ENCODE measurements at places on chromosomes 7 and 10.

DNA sequence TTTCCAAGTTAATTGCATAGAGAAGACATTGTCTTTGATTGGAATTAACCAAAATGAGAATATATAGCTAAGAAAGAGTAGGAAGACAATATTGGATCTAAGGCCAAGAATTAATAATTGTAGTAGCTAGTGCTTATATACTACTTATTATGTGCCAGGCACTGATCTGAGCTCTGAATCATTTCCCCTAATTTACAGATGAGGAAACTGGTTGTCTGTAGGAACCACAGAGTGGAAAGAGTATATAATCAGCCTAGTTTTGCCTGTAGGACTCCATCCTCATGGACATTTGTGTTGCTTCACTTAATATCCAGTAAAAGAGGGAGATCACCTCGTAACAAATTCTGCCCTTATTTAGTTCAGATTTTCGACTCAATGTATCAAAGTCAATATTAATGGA is 127.9 kb downstream of the ARID5B start:
- H3K4me1 ChIP-seq, result no peaks in the 10 kb centered on the region
- H3K27me3 ChIP-seq, result no peaks in the 10 kb centered on the region
- H3K36me3 ChIP-seq, result no peaks in the 10 kb centered on the region
- no peak for DNase-seq
- H3K4me3 ChIP-seq, result no peak overlapping the region
- H3K27ac ChIP-seq, result no peak overlapping the region

DNA sequence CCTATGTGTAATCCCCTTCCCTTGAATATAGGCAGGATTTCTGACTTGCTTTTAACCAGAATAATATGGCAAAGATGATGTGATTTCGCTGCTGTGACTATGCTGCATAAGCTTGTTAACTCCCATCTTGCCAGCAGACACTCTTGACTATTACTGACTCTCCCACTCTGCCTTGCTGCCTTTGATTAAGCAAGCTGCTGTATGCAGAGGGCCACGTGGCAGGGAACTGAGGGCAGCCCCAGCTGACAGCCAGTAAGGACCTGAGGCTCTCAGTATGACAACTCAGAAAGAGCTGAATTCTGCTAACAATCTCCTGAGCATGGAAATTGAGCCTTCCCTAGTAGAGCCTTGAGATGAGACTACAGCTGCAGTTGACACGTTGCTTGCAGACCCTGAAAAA is 279.4 kb upstream of the CACNA2D1 start:
- DNase-seq, result no peak
- H3K27ac ChIP-seq, result no peak overlapping the region
- no peak overlapping the region for H3K4me3 ChIP-seq
- H3K27me3 ChIP-seq, result no peaks in the 10 kb centered on the region
- H3K4me1 ChIP-seq, result no peaks in the 10 kb centered on the region

- DNase-seq, result no peak
- H3K4me1 ChIP-seq, result peaks cover 12% of the 10 kb centered on the region
- no peaks in the 10 kb centered on the region for H3K27me3 ChIP-seq
Measured at GRCh38 chr10:117221156-117221711, 19.7 kb upstream of the SLC18A2 start.

GRCh38 chr7:107687656-107688055 is 27.0 kb downstream of the SLC26A4 start:
- H3K27me3 ChIP-seq, result no peaks in the 10 kb centered on the region
- DNase-seq, result no peak
- no peaks in the 10 kb centered on the region for H3K36me3 ChIP-seq
- H3K4me1 ChIP-seq, result no peaks in the 10 kb centered on the region
- H3K27ac ChIP-seq, result no peak overlapping the region

DNA sequence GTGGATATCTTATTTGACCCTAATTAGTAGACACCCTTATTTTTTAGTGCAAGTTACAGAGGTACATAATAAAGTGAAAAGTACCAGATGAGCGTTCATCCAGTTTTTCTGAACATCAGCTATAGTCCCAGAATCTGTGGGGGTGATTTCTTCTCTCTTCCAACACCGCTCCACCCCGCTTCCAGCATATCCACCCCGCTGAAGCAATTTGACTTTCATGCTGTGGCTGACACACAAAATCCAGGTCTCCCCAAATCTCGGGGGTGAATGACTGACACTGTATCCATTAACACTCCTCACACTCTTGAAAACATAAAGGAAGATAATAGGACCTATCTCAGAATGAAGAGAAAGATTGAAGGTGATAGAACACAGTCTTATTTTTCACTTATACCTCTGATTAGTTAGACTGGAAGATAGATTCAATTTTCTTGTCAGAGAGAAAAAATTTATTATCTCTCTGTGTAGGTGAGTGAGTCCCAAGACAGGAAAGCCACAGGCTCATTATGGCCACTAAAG is 143.4 kb downstream of the ANLN start:
- no peak for DNase-seq
- H3K36me3 ChIP-seq, result no peaks in the 10 kb centered on the region
- no peaks in the 10 kb centered on the region for H3K27me3 ChIP-seq
- no peaks in the 10 kb centered on the region for H3K4me1 ChIP-seq

DNA sequence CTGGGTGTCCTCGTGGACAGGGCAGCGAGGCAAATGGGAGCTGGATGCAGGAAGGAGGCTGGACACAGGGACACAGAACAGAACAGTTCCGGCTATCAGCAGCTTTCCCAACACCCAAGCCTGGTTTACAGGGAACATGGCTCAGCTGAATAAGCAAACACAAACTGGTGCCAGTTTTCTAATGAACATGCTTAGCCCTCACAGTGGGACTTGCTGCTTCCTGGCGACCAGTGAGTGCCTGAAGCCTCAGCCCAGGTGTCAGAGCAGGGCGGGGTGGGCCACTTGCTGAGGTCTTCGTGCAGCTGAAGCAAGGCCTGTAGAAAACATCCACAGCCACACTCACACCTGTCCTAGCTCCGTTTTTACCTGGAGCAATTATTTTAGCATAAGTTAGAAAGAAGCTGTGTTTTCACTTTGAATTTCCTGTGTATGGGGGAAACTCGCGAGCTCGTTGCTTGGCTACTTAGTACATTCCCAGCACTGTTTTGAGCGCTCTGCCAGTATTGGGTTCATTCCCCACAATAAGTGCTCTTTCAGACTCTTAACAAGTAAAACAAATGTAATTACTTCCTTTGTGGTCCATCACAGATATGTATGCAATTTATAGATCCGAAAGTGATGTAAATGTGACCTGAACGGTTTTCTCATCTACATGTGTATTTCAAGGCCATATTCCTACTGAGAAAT is 261.2 kb upstream of the SHH start:
- H3K4me1 ChIP-seq, result no peaks in the 10 kb centered on the region
- H3K36me3 ChIP-seq, result no peaks in the 10 kb centered on the region
- DNase-seq, result no peak
- H3K4me3 ChIP-seq, result no peak overlapping the region
- no peak overlapping the region for H3K27ac ChIP-seq

GRCh38 chr7:104901240-104901619 is 112.8 kb upstream of the KMT2E start:
- no peak overlapping the region for H3K27ac ChIP-seq
- no peaks in the 10 kb centered on the region for H3K27me3 ChIP-seq
- no peak for DNase-seq

GRCh38 chr7:27737616-27738015 is 2.3 kb upstream of the TAX1BP1 start:
- no peak overlapping the region for H3K4me3 ChIP-seq
- H3K36me3 ChIP-seq, result no peaks in the 10 kb centered on the region
- DNase-seq, result no peak
- H3K27me3 ChIP-seq, result no peaks in the 10 kb centered on the region

- H3K36me3 ChIP-seq, result no peaks in the 10 kb centered on the region
- no peak overlapping the region for H3K4me3 ChIP-seq
- no peaks in the 10 kb centered on the region for H3K27me3 ChIP-seq
- no peaks in the 10 kb centered on the region for H3K4me1 ChIP-seq
- H3K27ac ChIP-seq, result no peak overlapping the region
Measured at GRCh38 chr7:31047313-31048146, 4.6 kb upstream of the ADCYAP1R1 start.

- no peaks in the 10 kb centered on the region for H3K27me3 ChIP-seq
- H3K36me3 ChIP-seq, result no peaks in the 10 kb centered on the region
- H3K4me1 ChIP-seq, result no peaks in the 10 kb centered on the region
- no peak overlapping the region for H3K4me3 ChIP-seq
Measured at GRCh38 chr10:63977329-63977923, 456.2 kb downstream of the REEP3 start.

DNA sequence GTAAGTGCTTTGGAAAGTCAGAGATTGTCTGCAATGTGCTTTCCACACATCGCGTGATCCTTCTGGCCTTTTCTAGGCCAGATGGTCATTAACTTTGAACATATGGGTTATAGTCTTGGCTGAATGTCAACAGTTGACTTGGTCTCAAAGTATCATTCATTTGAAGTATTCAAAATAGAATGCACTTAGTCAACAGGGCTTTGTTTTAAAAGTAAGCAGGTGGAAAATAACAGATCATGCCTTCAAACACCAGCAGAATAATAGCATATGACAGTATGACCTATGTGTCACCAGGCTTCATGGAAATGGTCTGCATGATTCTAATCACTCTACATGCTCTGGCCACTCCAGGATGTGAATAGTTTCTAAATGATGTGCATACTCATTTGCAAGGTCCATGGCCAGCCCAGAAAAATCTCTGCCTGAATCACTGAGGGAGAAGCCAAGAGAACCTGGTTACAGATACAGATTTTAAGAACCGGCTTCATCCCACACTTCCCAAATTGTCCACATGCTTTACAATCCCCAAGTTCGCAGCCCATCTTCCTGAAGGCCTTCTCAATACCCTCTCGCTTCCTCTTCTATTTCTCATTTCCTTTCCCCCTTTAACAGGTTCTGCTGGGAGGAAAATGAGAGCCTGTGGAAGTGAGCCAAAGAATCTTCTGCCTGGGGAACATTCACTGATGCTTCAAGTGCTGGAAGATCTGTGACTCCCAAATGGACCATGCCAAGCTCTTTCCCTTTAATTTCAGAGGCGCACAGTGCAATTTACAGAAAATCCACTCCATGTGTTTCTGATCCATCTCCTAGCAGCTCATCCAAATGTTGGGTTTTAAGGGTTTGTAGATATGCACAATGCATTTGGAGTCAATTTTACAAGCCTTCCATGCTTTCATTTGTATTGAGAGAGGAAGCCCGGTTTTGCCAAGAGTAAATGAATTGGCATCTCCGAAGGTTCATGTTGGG is 122.8 kb upstream of the GDF10 start:
- no peak overlapping the region for H3K4me3 ChIP-seq
- no peaks in the 10 kb centered on the region for H3K4me1 ChIP-seq
- no peak for DNase-seq
- no peaks in the 10 kb centered on the region for H3K36me3 ChIP-seq
- no peak overlapping the region for H3K27ac ChIP-seq
- H3K27me3 ChIP-seq, result no peaks in the 10 kb centered on the region

DNA sequence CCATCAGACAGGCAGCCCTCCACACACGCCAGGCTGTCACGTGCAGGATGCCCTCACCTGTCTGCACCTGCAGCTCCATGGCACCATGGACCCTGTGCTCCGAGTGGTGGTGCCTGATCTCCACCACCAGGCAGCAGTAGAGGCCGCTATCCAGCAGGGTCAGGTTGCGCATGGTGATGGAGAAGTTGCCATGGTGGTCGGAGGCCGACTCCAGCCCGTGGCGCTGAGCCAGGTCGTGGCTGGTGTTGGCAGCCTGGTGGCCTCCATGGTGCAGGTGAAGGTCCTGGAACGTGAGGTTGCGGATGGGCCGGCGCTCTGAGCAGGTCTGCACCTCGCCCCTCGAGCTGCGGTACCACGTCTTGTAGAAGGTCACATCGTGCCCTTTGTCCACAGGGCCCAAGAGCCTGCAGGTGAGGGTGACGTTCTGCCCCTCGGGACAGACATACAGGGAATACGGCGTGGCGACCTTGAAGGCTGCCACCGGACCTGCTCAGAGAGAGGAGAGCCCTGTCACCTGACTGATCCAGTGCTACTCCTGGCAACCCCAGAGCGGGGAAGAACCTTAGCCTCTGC is 11.7 kb downstream of the VSIR start:
- no peak overlapping the region for H3K27ac ChIP-seq
- H3K4me3 ChIP-seq, result no peak overlapping the region
- H3K27me3 ChIP-seq, result no peaks in the 10 kb centered on the region
- DNase-seq, result no peak

DNA sequence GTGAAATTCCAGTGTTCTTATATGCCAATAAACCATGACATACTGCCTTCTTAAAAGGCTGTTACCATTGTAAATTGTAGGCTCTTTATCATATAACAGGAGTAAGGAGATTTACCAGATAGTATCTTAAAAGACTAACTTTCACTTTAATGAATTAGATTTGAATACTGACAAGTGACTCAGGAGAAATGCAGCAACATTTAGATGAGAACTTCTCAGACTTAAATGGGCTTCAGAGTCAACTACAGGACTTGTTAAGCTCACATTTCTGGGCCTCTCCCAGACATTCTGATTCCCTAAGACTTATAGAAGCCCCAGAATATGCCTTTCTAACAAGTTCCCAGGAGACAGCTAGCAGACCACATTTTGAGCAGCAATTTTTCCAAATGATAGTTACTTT is 466.3 kb downstream of the ARL4A start:
- no peak for DNase-seq
- no peak overlapping the region for H3K4me3 ChIP-seq
- H3K27ac ChIP-seq, result no peak overlapping the region
- H3K4me1 ChIP-seq, result no peaks in the 10 kb centered on the region
- H3K27me3 ChIP-seq, result no peaks in the 10 kb centered on the region

GRCh38 chr7:76260171-76260703 is 42.2 kb upstream of the HSPB1 start:
- H3K4me1 ChIP-seq, result no peaks in the 10 kb centered on the region
- no peaks in the 10 kb centered on the region for H3K27me3 ChIP-seq
- H3K4me3 ChIP-seq, result peak overlapping the region; percentile 42
- H3K27ac ChIP-seq, result no peak overlapping the region

DNA sequence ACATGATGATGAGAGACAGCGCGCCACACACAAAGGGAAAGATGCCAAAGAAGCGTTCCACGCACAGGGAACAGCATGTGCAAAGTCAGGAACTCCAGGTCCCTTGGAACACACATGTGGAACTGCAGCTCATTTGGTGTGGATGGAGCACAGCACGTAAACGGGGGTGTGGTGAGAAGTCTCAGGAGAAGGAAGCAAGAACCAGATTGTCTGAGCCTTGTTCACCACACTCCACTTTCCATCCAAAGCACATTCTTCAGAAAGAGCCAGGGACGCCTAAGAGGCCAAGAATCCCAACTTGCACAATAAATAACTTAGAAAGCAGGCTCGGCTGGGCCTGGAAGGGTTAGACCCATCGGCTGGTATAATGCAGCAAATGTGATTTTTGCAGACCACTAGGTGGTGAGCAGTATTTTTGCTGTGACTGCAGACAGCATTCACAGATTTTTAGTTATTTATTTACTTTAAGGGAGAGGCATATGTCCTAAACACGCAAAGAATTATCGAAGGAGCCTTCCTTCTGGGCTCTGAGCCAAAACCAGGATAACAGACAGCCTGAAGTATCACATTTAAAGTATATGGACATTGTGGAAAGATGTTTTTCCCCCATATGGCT is 27.9 kb upstream of the ASCC1 start:
- no peak overlapping the region for H3K4me3 ChIP-seq
- no peak for DNase-seq
- H3K4me1 ChIP-seq, result peaks cover 32% of the 10 kb centered on the region

Data from liver (tissue), 10 donors.